ENCODE measurements at places on chromosomes 4 and X.

GRCh38 chrX:57070185-57070984 lies 51.0 kb downstream of the SPIN2B start:
- DNase-seq: no peak

DNA sequence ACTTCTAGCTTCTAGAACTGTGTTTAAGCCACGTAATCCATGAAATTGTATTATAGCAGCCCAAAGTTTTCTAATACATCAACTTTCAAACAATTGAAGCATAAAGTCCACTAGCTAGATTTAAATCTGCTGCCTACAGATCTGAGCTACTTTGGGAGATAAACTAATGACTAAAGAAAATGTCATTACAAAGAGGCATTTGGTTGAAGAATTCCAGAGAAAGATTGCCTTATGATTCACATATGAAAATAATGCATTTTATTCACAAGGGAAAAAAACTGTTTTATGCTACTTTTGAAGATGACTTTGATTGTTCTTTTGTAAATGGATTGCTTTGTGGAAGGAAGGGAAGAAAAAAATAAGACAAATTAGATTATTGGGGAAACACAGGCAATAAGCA lies 124.1 kb upstream of the SLIT2 start:
- no peak for DNase-seq

DNA sequence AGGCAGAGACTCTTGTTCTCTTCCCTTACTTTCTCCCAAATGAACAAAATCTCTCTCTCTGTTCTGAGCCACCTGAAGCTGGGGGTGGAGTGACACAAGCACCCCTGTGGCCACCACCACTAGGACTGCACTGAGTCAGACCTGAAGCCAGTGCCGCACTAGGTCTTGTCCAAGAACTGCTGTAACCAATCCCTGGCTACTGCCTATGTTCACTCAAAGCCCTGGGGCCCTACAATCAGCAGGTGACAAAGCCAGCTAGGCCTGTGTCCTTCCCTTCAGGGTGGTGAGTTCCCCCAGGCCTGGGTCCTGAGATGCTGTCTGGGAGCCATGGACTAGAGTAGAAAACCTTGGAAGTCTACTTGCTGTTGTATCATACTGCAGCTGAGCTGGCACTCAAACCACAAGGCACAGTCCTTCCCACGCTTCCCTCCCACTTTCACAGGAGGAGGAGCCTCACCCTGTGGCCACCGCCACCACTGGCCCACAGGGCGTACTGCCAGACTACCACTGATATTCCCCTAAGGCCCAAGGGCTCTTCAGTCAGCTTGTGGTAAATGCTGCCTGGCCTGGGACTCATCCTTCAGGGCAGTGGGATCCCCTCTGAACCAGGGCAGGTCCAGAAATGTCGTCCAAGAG lies 119.1 kb downstream of the RTL9 start:
- no peak for DNase-seq

GRCh38 chrX:86507331-86507730 lies 359.1 kb downstream of the DACH2 start:
- no peak for DNase-seq

DNA sequence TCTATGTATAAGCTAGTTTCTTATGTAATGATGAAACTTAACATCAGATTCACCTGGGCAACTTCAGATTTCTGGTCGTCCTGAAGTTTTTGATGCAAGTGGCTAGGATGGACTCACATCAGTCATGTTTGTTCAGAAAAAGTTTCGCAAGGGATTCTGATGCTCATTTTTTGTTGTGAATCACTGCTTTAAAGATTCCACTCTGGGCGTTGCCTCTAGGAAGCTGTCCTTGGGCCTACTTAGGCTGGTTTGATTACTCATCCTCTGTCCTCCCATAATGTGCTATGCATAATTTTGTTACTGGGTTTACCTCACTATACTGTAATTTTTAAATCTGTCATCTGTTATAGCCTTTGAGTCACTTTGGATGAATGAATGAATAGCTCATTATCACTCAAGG lies 30.8 kb downstream of the HERC3 start:
- no peak for DNase-seq

All from activated T-helper 1 cell treated with Interleukin-2 at 50 U/mL for 16 hours (primary cell).